Activated CD4-positive, CD25-positive, alpha-beta regulatory T cell treated with anti-CD3 and anti-CD28 coated beads, Interleukin-2, amount 50 U/mL, for 72 hours (primary cell): ENCODE measurements at places on chromosomes 6 and 20.

DNA sequence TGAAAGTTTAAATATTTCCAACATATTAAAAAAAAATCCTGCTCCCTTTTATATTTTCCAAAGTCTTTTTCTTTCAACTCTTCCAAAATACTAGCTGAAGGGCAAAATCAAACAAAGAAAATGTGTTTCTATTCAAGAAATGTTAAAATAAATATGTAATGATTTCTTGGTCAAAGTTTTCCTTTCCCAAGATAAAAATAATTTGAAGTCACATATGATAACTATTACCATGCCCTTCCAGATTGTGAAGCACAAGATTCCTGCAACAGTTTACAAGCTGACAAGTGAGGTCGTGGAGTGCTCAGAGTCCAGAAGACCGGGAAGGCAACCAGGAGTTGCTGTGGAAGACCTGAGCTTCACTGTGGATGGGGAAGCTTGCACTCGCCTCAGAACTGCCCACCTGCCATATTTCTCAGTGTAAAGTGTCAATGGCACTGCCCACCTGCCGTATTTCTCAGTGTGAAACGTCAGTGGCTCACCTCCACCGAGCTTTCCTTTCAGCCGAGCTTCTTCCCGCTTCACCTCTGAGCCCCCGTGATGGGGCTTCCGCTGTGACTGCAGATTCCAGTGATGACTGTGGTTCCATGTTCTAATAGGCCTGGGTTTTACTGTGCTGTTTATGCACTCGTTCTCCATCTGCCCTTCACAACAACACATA lies 160.5 kb downstream of the THBS2 start:
- no peak for DNase-seq

DNA sequence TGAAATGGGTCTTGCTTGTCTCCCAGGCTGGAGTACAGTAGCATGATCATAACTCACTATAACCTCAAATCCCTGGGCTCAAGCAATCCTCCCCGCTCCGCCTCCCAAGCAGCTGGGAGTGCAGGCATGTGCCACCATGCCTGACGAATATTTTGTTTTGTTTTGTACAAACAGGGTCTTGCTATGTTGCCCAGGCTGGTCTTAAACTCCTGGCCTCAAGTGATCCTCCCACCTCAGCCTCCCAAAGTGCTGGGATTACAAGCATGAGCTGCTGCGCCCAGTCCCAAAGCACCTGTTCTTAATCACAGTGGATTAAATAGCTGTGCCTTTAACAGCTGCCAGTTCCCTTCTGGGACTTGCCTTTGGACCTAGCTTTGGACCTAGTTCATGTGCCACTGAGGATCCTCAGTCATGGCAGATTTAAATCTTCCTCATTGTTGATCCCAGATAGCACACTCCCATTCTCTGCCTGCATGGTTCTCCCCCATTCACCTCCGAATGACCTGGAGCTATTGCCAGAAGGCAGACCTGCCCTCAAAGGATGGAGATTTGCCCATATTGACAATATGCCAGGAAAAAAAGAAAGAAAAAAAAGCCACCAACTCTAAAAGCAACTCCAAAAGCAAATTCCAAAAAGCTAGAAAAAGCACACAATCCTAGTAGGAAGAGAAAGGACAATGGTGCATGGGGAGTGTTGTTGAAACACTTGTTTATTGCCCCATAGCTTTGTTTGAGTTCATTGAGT lies 10.6 kb downstream of the POFUT1 start:
- DNase-seq: no peak

DNA sequence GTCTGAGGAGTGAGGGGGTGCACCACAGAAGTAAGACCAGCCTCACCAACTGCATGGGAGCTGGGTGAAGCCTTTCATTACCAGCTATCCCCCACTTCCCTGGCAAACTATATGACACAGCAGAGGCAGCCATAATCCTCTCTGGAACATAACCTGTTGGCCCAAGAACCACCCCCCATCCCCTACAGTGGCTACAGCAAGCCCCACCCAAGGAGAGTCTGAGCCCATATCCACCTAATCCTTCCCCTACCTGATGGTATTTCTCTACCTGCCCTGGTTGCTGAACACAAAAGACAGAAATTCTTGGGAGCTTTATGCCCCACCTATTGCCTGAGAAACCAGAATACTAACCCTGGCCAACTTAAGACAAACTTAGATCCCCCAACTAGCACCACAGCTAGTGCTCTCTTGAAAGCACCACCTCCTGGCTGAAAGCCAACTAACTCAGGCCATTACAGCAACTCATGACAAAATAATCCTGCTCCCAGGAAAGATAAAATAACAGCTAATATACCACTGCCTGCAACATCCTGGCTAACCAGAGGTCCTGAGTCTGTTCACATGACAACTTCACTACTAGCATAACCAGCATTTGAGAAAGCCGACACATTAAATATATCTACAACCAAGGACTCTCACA lies 11.2 kb downstream of the RNGTT start:
- DNase-seq: no peak

GRCh38 chr6:36373368-36374019 lies 14.0 kb downstream of the ETV7 start:
- DNase-seq: no peak

GRCh38 chr6:34072727-34073126 lies 73.2 kb downstream of the GRM4 start:
- no peak for DNase-seq

DNA sequence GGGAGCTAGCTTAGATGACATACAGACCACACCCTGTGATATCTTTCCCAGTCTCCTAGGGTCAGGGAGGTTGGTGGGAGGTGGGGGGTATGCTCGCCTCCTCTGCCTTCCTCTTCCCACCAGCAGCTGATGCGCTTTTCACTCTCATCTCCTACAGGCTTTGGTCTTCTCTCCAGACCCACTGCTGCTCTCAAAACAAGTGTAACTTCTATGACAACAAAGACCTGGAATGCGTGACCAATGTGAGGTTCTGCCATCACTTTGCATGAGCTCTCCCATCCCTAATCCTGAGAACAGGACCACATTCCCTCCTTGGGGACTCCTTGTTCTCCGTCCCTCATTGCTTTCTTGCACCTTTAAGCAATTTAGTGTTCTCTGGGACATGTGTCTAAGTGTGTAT lies 2.7 kb downstream of the CTSA start:
- no peak for DNase-seq

DNA sequence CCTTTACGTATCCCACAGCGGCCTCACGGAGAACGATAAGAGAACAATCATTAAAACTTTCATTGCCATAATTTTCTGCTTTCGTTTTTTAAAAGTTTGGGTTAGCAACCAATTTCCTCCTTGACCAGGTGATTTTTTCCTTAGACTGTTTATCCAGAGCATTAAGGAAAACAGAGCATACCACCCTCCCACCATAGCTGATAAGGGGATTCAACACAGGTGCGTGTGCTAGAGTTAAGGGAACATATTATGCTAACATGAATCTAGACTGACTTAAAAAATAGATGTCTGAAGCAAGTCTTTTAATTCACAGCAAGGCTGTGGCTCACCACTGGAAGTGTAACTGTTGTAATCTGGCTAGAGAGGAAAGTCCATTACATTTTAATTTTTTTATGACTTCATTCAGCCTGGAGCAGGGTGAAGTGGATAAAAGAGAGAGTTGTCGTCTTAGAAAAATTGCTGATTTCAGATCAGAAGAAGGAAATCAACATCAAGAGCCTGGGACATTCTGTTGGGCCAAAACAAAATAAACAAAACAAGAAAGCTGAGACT lies 5.5 kb upstream of the SLC22A2 start:
- no peak for DNase-seq

DNA sequence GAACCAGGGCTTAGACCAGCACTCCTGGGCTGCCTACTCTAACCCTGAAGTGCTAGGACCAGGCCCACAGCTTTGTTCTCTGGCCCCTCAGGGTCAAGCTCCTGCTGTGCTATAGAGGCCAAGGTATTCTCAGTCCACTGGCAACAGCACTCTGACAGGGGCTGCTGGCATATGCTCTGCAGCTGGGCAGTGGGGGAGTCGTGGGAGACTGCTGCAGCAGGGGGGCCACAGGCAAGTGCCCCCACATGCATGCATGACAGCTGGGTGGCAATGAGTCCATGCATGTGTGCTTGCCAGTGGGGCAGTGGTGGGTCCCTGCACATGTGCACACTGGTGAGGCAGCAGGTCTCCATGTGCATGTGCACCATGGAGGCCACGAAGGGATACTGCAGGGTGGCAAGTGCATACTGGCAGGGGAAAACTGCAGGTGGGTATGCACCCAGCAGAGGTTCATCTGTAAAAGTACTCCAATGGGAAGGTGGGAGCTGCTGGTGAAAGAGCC lies 364.9 kb upstream of the IRAK1BP1 start:
- DNase-seq: no peak

- DNase-seq: no peak
These were observed 21.7 kb downstream of the ECI2 start for GRCh38 chr6:4113649-4114048.

- DNase-seq: no peak
These were observed 32.7 kb upstream of the PDYN start for GRCh38 chr20:2026514-2026913.

DNA sequence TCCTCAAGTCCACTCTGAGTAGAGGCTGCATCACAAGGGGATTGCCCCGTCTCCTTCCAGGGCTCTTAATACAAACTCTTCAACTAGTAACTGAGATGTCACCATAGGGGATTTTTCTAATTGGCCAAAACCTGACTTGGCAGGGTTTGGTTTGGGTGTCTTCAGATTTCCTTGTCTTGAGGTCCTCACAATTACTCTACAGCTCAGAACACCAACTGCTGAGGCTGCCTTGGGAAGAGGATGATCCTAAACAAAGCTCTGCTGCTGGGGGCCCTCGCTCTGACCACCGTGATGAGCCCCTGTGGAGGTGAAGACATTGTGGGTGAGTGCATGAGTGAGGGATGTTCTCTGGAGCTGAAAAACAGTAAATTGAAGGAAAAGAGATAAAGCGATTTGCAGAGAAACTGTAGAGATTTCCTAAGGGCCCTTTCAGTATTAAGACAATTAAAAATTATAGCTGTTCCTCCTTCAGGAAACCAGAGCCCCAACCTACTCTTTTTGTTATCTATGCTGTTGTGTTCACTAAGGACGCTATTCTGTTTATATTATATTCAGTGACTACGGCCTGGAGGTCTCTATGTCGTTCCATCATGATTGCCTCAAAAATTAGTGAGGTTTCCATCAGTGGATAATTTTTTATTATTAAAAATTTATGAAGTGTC lies at the start of gene HLA-DQA1:
Gene HLA-DQA1, plus strand, starts transcription at position 188 of the 662 bp plus-strand sequence. Its CDS starts 53 bp downstream, at position 241.
- DNase-seq: no peak

GRCh38 chr6:75089921-75090320 lies 115.9 kb downstream of the COL12A1 start:
- DNase-seq: no peak

GRCh38 chr6:113330636-113330946 lies 526.6 kb upstream of the MARCKS start:
- DNase-seq: no peak

- no peak for DNase-seq
These were observed 176.2 kb downstream of the KIF16B start for GRCh38 chr20:16397086-16397485.

- no peak for DNase-seq
These were observed 354.3 kb downstream of the COL12A1 start for GRCh38 chr6:74851596-74851995.

GRCh38 chr6:17842014-17842776 lies 135.5 kb upstream of the NUP153 start:
- no peak for DNase-seq

- peak; percentile 66 for DNase-seq
These were observed 3.0 kb downstream of the TCEA2 start for GRCh38 chr20:64065974-64066343.

DNA sequence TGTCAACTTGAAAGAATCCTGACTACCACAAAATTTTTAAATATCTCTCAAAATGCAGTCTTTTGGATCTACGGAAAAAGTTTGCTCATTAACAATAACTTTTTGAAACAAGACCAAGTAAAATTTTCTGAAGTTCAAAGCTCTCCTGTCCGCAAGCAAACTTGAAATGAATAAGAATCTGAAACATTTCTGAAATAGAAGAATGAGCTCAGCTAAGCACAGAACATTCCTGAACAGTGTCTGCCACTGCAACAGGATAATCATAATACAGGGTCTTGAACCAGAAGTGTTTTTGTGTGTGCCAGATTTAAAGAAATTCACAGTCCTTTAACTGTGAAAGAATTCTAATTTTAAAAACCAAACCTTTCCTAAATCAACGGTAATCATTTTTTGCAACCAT lies 49.1 kb upstream of the TASP1 start:
- no peak for DNase-seq

GRCh38 chr6:159788753-159789376 lies 537 bp downstream of the TCP1 start:
- DNase-seq: peak; percentile 42

DNA sequence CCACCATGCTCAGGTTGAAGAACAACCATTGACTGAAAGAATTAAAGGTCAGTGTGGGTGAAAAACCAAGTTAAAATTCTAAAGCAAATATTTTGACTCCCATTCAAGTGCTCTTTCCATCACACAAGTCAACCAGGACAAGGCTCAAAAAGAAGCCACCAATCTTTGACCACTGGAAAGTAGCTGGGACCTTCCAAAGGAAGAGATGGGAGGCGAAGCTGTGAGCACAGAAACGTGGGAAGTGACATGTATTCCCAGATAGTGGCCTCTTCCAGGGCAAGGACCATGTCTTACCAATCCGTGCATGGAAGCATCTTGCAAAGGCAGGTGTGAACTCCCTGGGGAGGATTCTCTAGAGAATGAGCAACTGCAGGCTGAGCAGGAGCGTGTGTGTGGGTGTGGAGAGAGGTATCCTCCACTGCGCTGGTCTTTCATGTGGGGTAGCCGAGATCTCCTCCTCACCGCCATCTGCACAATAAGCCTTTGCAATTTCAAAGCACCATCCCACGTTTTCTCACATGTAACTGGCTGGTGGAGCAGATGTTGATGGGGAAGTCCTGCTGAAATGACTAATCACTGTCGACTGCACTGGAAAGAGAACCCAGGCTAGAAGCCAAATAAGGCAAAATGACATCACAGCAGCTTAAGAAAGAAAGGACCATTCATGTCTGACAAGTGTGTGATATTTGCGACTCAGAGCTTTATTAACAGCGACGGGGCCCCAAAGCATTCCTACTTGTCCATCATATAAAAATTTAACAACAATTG lies 189.4 kb upstream of the RREB1 start:
- DNase-seq: peak; percentile 45

DNA sequence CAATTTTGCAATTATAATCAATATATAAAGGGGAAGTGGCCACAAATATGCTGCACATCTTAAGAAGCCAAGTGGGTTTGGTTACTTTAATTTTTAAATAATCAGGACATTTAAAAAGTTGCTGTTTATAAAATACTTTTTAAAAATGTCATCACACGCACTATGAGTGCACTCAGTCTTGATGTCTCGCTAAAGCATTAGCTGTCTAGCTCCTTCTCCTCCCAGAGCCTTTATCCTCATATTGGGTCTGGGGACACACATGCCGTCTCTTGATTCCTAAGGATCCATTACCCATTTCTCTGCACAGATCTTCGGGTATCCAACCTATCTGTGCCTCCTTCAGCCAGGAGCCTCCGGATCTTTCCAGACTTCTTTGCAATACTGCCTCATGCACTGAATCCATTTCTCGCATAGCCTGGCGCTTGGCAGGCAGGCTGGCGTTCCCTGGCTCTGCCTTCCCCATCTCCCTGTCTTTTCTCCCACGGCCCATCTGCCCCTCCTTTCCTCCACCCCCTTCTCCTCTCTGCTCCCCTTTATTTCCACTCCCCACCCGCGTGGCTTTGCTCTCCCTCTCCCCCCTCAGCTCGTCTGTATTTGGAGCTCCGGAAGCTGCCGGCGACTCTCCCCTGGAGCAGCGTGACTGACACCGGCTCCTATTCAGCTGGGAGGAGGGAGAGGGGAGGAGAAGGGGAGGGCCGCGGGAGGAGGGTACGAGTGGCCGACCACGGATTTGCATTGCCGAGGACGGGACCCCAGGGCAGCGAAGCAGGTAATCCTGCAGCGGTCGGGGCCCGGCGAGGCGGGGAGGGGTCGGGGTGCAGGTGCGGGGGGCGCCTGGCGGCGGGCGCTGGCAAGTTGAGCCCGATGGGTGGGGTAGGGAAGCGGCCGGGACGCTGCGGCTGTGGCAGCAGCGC lies at the start of gene CAP2:
Gene CAP2, plus strand, starts transcription at position 618 of the 914 bp plus-strand sequence. CDS start 27,961 bp downstream, outside the sequence.
- no peak for DNase-seq
